ENCODE measurements at places on chromosomes 12 and 14.

DNA sequence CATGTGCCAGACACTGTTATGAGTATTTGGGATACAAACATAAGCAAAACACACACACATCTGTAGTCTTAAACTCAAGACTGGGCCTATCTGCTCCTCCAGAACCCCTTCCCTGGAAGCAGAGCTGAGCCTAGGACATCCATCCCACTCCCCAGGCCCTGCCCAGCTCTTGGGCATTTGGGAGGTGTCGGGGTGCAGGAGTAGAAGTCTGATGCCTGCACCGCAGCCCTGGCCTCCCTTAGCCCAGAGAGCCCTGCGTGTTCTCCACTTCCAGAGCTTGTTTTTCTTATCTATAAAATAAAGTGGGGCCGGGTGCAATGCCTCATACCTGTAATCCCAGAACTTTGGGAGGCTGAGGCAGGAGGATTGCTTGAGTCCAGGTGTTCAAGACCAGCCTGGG, 11.7 kb downstream of the HSP90AA1 start:
- no peak for DNase-seq

GRCh38 chr12:132600048-132601032, 10.0 kb downstream of the LRCOL1 start:
- DNase-seq, result peak; percentile 71

- no peak for DNase-seq
Measured at GRCh38 chr12:2776129-2776806, 18.5 kb upstream of the FKBP4 start.

GRCh38 chr12:40194846-40195245, 30.0 kb upstream of the LRRK2 start:
- no peak for DNase-seq

DNA sequence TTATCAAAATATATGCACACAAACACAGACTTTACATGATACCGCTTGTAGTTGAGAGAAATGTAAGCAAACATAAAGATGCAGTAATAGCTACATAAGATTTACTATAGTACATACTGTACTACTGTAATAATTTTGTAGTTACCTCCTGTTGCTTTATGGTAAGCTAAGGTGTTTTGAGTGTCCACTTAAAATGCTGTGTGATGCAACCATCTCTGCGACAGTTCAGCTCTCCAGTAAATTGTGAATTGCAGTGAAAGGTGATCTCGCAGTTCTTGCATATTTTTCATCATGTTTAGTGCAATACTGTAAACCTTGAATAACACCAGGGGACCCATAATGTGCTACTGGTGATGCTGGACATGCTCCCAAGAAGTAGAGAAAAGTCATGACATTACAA, 21.6 kb downstream of the ZC3H14 start:
- DNase-seq, result no peak

GRCh38 chr14:101357559-101358319, 203.6 kb upstream of the DIO3 start:
- no peak for DNase-seq

DNA sequence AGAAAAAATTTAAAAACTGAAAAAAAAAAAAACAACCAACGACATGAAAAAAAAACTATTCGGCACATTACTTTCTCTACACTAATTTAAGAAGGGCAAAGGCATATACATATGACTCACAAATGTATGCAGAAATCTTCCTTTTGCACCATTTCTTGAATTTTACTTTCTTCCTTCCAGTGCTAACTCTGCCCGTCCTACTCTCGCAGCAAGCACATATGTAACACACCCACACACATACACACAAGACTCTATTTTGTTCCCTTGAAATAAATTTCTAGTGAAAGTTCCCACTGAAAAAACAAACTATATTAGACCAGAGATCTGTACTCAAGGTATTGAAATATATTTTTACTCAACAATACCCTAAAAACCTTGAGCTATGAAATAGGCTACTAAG, 14.6 kb downstream of the BTG1 start:
- DNase-seq, result no peak

DNA sequence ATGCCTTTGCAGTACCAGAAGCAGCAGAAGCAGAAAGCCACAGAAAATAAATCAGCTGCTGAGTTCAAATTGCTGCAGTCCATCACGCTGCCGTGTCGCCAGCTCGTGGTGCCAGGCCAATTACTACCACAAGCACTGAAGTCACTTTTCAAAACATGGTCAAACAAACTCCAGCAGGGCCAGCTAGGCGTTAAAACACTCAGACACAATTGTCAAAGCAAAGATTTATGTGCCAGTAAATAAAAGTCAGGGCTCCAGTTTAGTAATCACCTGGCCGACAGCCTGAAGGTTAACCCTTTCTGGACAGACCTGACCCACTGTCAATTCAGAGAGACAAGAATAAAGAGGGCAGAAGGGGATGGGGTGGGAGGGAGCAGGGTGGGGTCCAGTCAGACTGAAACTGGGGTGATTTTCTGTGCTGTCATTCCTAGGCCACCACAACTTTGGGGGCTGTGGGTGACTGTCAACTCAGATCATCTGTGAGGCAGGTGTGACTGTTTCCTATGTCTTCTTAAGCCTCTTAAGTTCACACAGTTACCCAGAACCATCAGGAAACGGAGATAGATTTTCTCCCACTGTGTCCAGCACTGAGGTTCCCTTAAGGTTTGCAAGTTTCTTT, 109.8 kb upstream of the FUT8 start:
- no peak for DNase-seq

DNA sequence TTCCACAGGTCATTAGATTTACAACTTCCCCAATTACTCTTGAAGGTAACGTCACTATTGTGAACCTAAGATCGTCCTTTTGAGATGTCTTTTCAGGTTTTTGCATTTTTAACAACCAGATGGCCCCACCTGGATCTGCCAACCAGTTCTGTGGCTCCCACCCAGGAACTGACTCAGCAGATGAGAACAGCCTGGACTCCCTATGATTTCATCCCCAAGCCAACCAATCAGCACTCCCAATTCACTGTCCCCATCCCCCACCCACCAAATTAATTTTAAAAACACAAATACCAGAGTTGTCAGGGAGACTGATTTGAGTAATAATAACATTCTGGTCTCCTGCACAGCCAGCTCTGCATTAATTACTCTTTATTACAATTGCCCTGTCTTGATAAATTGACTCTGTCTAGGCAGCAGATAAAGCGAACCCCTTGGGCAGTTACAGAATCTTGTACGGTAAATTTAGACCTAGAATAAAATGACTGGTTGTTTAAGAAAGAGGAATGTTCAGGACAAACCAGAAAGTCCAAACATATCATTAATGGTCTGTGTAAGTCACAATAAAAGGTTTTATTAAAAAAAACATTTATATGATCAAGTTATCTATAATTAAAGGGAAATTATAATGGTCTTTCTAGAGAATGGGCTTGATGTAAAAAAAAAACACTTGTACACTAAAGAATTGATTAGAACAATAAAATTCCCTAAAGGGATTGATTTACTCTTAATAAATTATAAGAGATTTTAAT, 55.8 kb downstream of the COX16 start:
- no peak for DNase-seq

GRCh38 chr14:64970041-64970440, 2.1 kb downstream of the RAB15 start:
- no peak for DNase-seq

GRCh38 chr14:95703341-95703740, 10.6 kb downstream of the TCL1A start:
- no peak for DNase-seq

DNA sequence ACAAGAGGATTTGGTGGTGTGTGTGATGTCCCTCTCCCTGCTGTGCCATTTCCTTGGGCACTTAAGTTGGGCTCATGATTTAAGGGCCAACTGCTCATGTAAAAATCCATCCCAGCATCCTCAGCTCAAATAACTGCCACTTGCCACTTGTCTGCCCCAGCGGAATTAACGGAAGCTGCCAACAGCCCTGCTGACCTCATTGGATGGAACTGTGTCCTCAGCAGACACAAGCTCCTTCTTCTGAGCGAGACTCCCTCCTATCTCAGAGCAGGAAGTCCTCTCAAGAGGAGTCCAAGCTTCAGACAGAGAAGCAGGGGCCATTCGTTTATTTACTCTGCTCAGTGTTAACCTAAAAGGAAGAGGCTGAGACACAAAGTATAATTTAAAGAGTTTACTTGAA, 29.6 kb upstream of the PRMT8 start:
- no peak for DNase-seq

Measured in fibroblast of pulmonary artery (primary cell).